Pulmonary artery endothelial cell (primary cell): ENCODE measurements at places on chromosomes 2 and 18. TPM values are rescaled to one million over a fixed set of nuclear protein-coding genes. Genes with fewer than 3 reads are reported as not detected.

- DNase-seq = peak; percentile 89
Observed at GRCh38 chr18:55328301-55328700, 259.7 kb downstream of the TCF4 start.

DNA sequence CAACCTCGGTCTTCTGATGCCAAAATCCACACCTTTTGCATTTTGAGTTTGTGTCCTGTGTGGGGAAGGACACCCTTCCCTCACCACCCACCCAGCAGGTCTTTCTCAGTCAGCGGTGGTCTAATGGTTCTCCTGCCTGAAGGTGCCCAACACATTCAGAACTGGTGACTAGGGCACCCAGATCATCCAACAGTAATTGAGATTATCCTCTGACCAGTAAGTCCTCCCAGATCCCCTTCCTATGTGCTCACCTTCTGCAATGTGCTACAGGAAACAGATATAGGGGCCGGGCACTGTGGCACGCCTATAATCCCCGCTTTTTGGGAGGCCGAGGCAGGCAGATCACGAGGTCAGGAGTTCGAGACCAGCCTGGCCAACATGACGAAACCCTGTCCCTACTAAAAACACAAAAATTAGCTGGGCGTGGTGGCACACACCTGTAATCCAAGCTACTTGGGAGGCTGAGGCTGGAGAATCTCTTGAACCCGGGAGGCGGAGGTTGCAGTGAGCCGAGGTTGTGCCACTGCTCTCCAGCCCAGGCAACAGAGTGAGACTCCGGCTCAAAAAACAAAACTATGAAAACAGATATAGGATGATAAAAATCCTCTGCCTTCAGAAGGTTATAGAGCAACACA, 56.2 kb downstream of the REEP1 start:
- DNase-seq = no peak

GRCh38 chr2:176986487-176986886, 226.1 kb upstream of the HNRNPA3 start:
- DNase-seq = no peak

DNA sequence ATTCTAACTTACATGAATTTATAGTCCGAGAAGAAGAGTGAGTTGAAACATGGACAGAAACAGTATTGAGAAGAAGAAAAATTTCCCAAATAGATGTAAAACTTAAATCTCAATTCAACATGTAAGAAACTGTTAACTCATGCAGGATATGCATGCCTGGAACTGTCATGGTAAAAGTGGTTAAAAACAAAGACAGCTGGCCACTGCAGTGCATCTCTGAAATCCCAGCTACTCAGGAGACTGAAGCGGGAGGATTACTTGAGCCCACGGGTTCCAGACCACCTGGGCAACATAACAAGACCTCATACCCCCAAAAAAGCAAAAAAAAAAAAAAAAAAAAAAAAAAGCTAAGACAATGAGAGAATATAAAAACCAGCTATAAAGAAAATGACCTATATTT, 93.0 kb upstream of the TTC27 start:
- no peak for DNase-seq

DNA sequence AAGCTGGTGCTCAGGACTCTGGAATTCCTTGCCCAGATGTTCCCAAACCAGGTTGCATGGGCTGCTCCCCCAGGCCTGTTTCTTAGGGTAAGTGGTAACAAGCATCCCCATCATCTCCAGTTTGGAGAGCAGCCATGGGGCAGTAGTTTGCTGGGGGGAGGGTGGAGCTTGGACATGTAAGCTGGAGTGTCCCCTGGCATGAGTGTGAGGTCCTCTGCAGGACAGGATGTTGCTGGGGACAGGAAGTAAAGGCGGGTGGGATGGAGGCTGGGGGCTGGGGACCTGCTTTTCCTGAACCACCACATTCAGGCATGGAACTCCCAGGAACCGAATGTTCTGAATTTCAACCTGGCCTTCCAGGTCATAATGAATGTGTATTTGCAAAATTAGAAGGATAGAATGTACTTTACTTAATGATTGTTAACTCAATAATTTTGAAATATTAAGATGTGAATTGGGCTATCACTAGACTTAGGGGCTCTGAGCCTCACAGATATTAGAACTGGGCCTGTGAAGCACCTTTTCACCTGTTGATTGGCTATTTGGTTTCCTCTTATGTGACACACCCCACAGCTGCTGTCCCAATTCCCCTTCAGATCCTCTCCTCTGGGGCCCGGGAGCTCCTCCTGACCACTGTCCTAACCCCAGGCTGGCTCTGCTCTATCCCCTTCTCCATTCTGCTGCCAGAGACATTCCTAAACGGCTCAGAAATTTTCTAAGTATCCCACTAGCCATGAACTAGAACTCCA, 66.4 kb upstream of the EPAS1 start:
- DNase-seq = no peak

The IL1F10 gene
- not detected in 2 replicates for total RNA-seq

The PLGLB2 gene
- 0.13 and 1.1 TPM in 2 replicates for total RNA-seq

DNA sequence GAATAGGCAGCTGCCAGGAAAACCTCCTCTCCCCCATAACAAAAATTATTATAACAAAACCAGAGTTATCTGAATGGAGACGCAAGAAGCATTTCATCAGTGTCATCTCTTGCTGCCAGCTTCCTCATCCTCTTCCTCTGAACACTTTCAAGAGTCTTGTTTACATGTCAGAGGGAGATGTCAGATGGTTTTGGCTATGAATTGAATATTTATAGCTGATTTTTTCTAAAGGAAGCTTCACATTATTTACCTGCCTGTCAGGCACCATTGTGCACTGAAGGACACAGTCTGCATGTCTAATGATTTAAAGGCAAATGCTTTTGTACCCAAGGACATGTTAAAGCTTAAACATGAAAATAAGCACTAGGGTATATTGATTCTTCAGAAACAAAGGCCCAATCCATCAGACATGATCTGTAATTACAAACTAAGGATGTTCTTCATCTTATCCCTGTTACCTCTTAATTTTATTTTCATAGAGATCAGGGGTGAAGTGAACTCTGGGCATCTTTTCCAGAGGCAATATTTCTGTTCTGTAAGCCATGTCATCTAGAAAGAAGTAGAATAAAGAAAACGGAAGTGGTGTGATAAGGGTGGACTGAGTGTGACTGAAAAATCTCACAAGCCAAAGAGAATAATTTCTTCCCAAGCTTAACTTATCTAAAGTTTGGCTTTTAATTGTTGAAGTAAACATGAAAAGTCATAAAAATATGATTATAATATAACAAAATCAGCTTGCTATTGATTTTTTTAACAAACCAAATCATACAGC, 168.7 kb downstream of the ANKRD44 start:
- no peak for DNase-seq

DNA sequence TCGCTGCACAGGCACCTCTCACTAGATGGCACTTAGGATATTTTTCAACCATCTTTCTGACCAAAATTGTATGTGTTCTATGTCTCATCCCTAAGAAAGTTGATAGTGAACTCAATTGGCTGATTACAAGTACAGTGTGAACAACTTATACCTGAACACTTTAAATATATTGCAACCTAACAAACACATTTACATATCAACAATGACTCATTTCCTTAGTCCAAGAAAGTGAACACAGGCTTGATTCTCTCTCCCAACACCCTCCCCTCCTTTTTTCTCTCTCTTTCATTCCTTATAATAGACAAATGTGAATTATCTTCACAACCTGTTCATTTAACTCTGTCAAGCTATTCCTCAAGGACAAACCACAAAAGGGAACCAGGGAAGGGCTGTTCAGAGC, 192.0 kb downstream of the SLC8A1 start:
- no peak for DNase-seq

GRCh38 chr18:3058328-3059191, 45.6 kb upstream of the LPIN2 start:
- no peak for DNase-seq

- no peak for DNase-seq
Observed at GRCh38 chr2:236503583-236503982, 66.0 kb upstream of the ACKR3 start.

The CHST9 gene
- total RNA-seq = not detected in 2 replicates

The CCDC148 gene
- 0.28 TPM in 1 of 2 replicates, not detected in the other for total RNA-seq

DNA sequence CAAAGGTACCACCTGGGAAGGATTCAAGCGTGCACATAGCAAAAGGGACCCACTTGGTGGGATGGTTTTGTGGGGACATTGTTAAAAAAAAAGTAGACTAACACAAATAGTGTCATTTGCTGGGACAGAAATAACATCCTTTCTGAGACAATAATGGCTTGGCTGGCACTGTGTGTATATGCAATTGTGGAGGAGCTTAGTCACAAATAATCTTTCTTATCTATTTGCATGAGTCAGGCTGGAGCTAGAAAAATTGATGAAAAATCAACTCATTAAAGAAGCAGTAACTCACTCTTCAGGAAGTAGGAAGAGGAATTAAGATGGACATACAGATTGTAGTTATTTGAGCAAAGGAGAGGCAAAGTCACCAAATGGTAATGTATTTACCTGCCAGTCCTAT, 29.5 kb upstream of the ITGB6 start:
- no peak for DNase-seq

The DCDC2C gene
- total RNA-seq = not detected in 2 replicates

DNA sequence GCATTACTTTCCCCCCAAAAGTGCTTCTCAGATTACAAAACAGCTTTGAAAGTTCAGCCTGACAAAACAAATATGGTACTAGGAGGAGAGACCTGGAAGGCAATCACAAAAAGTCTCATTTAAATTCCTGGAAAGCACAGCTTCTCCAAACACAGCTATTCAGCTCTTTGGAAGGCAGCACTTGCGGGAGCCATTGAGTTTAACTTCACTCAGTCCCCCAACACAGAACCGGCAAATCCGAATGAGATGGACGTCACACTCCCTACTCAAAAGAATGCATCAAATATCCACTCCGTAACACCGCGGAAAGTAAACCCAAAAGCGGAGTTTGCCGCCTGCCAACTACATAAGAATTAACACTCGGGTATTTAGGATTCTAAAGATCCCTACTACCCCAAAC, 638 bp downstream of the ST6GAL2 start:
- no peak for DNase-seq

The DSC2 gene
- under 0.01 and 0.13 TPM in 2 replicates for total RNA-seq

GRCh38 chr2:45169339-45170190, 160.3 kb upstream of the SIX2 start:
- DNase-seq = no peak

The UGT1A5 gene
- total RNA-seq = not detected in 2 replicates

The EGR4 gene
- total RNA-seq = not detected in 2 replicates

GRCh38 chr2:5677133-5677532, 15.1 kb upstream of the SOX11 start:
- DNase-seq = no peak

DNA sequence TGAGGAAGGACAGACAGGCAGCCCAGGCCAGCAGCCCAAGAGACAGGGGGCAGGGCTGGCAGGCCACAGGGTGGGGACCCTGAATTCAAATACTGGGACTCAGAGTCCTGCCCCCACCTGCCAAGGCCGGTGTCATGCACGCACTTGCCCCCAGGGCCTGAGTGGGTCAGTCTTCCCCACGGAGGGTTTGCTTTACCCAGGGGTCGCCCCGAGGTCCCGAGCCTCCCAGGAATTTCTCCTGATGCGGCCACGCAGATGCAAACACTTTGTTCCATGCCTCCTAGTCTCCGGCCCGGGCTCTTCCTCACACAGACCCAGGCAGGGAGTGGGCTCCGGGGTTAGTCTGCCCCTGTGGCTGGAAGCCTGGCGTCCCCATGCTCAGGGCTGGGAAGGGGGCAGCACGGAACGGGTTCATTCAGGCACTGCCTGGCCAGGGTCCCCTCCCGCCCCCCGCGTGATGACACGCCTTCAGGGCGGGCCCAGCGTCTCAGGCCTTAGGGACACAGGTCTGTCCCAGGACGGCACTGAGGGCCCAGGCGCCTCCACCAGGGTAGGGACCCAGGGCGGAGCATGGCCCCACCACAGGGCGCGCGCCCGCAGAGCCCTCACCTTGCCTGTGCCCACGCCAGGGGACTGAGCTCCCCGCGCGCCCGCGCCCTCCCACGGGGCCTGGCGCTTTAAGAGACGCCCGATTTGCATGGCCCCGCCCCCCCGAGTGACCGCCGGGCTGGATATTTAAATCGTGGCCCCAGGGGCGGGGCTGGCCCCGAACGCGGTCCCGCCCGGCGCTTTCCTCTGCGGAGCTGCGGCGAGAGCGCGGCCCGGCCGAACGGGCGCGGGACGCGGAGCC, at the start of gene SNED1:
SNED1 (plus strand) TSS at position 763 of the 850 bp plus-strand sequence. CDS start 220 bp downstream, outside the sequence.
- DNase-seq = peak; percentile 43

DNA sequence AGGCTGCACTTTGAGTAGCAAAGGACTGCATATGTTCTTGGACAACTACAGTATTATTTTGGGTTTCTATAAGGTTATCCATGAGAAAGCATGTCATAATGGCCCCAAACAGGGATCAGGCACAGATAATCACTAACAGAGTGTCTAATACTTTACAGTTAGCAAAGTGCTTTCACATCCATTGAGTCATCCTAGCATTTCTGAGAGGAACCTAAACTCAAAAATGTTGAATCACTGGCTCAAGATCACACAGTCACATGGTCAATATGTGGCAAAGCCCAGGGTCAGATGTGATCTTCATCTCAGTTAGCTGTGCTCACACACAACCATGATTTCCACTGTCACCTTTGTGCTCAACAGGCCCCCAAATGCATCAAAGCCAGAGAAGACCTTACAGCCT, 156.1 kb upstream of the VRK2 start:
- DNase-seq = no peak

The ALPP gene
- total RNA-seq = not detected in 2 replicates

- DNase-seq = no peak
Observed at GRCh38 chr2:127044977-127045661, 61.8 kb downstream of the BIN1 start.

DNA sequence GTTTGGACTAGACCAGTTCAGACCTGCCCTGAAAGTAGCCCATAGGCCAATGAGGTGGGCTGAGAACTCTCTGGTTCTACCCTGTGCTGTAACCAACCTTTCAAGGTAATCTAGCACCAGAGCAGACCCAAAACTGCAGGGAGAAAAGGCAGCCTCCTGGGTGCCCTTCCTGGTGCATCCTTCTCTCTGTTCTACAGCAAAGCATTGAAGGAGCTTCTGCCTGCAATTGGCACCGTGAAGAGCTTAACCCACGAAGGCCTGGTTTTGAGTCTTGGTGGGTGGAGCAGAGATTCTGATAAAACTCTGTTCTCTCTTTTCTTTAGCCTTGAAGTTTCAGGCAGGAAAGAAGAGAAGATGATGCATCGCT, 55.5 kb downstream of the LIPG start:
- DNase-seq = no peak

The CYP26B1 gene
- total RNA-seq = 0.13 and 0.78 TPM in 2 replicates

The GKN1 gene
- not detected in 2 replicates for total RNA-seq

DNA sequence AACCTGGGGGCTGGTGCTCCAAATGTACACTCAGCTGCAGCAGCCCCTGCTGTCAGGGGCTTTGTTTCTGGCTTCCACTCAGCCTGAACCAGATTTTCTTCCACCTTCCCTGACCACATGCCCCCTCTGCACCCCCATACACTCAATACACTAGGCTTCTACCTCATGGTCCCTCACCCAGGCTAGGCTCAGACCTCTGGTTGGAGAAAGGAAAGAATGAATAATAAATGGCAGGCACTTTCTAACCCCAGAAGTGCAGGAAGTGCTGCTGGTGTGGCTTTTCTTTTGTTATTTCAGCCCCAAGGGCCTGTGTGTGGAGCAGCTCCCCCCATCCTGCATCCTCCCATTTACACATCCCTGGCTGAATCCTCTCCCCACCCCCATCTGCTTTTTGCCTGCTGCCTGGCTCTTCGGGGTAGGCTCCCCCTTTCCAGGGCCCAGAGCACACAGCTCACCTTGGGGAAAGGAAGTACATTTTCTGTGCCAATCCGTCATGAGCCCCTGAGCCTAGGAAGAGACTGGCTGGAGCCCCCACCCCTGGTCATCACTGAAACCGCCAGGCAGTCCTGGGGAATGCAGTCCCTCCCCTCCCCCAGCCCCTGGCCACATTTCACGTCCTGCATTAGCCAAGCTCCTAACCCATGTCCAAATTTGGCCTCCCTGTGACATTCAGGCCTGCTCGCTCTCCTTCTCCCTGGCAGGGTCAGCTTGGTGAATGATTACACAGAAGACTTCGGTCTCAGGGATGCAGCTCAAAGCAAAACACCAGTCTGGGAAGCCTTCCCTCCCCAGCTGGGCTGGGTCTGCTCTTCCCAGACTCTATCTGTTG, 2.6 kb downstream of the DYSF start:
- no peak for DNase-seq
